Activated CD4-positive, CD25-positive, alpha-beta regulatory T cell (primary cell): ENCODE measurements at places on chromosomes 5 and 9.

DNA sequence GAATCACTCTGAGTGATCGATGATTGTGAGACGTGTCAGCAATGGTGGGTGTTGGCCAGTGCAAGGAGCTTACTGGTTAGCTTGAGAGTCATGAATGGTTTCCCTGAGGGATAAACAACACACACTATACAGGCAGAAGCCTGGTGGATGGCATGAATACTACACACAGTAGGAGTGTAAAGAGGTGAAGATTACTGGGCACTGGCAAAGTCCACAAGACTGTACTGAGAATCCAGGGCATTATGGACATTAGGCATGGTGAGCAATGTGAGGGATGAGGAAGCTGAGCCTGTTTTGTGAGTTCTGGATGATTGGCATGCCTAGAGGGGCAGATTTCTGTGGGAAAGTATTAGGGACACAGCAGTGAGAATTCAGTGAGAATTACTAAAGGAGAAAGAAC is 71.3 kb downstream of the KDM4C start:
- DNase-seq = no peak

DNA sequence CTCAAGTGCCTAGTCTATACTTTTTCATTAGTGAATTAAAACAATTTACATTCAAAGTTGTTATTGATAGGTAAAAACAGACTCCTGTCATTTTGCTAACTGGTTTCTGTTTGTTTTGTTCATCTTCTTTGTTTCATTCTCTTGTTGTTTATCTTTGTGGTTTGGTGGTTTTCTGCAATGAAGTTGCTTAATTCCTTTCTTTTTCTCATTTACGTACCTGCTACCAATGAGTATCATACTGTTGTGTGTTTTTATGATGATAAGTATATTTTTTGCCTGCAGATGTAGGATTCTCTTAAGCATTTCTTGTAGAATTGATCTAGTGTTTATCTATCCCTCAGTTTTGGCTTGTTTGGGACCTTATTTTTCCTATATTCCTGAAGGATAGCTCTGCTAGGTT is 2230.0 kb downstream of the MAT2B start:
- DNase-seq = no peak

DNA sequence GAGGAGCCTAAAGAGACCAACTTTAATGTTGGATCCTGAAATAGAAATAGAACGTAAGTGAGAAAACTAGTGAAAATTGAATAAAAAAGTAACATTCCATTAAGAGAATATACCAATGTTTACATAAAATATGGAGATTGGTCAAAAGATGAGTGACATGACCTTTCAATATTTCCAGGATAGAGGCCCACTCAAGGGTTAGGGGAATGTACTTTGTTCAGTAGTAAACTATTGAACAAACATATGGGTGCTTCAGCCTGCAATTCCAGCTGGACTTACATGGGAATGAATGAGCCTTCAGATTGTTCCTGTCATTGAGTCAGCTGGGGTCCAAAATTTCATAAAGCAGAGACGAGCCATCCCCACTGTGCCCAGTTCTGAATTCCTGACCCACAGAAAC is 371.7 kb upstream of the POU5F2 start:
- no peak for DNase-seq

DNA sequence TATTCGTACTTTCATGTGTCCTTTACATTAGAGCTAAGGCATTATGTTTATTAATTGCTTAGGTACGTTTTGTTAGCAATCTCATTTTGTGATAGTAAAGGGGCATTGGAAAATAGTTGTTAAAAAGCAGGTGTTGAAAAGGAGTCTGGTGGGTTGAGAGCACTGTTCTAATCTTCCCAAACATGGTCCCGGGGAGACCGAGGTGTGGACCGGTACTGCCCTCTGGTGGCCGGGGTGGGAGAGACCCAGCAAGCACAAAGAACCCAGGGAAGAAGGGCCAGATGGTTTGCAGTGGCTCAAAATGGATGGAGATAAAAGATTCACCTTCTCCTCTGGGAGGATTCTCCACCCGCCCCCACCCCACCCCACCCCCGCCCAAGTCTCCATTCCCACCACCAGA is 26.1 kb downstream of the IDNK start:
- peak; percentile 64 for DNase-seq

GRCh38 chr5:103458497-103459040 is 104.0 kb downstream of the NUDT12 start:
- no peak for DNase-seq

- no peak for DNase-seq
These were observed 68.0 kb downstream of the RIC1 start for GRCh38 chr9:5696884-5697283.

DNA sequence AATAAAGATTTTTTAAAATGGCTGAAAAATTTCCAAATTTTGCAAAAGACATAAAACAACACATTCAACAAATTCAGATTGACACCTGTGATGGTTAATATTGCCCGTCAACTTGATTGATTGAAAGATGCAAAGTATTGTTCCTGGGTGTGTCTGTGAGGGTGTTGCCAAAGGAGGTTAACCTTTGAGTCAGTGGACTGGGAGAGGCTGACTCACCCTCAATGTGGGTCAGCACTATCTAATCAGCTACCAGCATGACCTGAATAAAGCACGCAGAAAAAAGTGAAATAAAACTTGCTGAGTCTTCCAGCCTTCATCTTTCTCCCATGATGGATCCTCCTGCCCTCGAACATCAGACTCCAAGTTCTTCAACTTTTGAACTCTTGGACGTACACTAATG is 868.0 kb upstream of the CTNND2 start:
- DNase-seq = no peak

- DNase-seq = no peak
These were observed 9.7 kb downstream of the LYRM7 start for GRCh38 chr5:131180407-131180806.

DNA sequence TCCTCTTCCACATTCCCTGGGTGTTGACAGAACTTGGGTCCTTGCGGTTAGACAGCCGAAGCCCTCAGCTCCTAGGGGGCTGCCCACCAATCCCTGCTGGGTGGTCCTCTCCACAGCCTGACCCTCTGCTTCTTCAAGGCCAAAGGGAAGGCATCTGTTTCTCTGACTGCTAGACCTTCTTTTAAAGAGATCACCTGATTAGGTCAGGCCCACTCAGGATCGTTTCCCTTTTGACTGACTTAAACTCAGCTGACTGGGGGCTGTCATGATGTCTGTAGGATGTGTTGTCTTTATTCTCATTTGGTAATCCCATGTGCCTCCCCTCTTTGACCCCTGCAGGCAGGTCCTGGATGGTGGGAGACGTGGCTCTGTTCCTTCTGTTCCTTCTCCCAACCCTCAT is 207.5 kb downstream of the PAX5 start:
- DNase-seq = no peak
